K562 (cell line): ENCODE measurements at places on chromosomes 12 and 14. TPM values are rescaled to one million over a fixed set of nuclear protein-coding genes. Genes with fewer than 3 reads are reported as not detected.

Gene NTN4
- total RNA-seq = 0.13 TPM in 1 of 2 replicates, not detected in the other

Gene TNS2
- total RNA-seq = 2.8 and 3.1 TPM in 2 replicates

Gene KRT81
- total RNA-seq = 0.25 and 0.27 TPM in 2 replicates

Gene CHMP4A
- total RNA-seq = 25.7 and 28.8 TPM in 2 replicates

Gene RASSF9
- total RNA-seq = not detected in 2 replicates

Gene NGB
- total RNA-seq = not detected in 2 replicates

Gene ATN1
- total RNA-seq = 40.5 and 49.8 TPM in 2 replicates

DNA sequence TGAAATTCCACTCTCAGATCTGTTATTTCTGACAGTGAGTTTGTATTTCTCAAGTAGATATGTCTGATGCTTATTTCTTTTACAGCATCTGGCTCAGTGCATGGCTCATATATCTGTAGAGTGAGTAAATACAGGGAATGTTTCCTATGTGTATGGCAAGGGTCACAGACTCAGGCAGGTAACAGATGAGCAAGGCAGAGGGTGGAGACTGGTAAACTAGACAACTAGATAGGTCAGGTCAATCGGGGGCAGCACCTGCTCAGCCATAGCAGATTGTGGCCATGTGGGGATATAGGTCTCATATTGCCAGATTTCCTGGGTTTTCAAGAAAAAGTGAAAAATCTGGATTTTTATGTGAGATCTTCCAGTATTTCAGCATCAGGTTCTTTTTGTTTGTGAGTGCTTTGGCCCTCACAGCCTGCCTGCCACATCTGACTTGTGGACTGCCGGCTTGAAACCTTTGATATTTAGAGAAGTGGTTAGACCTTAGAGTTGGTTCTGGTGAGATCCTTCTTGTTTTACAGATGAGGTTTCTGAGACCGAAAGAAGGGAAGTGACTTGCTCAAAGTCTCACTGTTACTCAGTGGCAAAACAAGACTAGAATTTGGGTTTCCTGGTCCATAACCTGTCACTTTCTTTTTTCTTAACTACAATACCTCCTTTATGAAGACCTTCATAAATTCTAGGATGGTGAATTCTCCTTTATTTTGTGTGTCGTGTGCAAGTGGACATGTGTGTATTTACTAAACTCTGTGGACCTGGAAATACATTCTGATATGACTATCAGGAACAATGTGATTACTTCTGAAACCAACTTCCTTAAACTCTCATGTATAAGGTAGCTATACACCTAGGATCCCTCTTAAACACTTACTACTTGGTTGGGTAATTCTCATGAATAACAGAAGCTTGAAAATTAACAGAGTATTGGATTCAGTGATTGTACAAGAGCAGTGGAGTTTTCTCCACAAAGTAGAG, 34.4 kb downstream of the PROX2 start:
- DNase-seq = no peak

GRCh38 chr14:58667900-58668299, 30.1 kb downstream of the DACT1 start:
- DNase-seq = no peak

- DNase-seq = no peak
Observed at GRCh38 chr14:67917006-67917405, 97.4 kb downstream of the RAD51B start.

DNA sequence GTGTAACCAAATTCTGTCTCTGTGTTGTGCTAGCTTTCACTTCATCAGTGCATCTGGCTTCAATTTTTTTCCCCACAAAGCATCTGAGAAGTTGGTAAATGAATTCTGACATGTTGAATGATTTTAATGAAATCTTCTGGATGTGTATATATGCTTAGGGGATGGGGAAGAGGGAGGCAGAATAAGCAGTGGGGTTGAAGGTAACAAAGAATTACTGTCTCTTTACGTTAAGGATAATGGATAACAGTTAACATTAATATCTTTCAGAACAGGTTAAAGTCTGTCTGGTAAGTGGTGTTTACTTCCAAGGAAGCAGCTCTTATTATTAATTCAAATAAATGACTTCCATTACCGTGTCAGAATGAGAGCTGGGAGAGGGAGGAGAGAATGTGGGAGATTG, 261.7 kb downstream of the ERC1 start:
- DNase-seq = no peak

GRCh38 chr12:88737838-88738472, 157.7 kb upstream of the KITLG start:
- DNase-seq = no peak

- DNase-seq = no peak
Observed at GRCh38 chr14:68036202-68036601, 216.6 kb downstream of the RAD51B start.

DNA sequence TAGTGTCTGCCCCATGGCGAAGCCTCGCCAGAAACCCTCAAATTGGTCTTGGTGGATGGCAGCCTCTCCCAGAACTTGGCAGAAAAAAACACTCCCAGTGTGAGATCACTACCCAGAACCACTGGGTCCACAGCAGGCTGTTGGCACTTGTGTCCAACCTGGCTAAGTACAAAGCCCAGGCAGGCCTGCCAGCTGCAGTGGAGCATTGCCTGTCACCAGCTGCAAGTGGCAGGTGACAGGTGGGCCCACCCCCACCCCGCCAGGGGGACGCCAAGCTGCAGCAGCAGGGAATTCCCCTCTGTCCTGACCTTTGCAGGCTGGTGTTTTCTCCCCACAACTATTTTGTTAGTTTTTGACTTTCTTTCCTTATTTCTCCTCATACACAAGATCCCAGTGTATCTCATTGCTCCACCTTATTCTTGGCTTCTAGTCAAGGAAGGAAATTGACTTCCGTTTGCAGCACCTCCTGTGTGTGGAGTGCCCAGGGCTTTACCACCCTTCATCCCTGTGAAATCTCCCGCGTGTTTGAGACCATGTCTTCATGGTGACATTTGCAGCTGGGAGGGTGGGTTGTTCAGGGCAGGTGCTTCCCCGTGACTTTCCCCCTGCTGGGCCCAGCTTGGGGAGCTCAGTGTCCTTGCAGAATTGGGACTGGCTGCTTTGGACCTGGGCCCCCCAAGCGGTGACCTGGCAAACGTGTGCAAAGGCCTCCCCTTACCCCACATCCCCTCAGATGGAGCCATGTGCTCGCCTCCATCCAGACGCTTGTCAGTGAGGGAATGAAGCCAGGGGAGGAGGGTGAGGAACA, 73.8 kb upstream of the RIN3 start:
- DNase-seq = no peak

GRCh38 chr12:119311878-119312277, 22.7 kb upstream of the CCDC60 start:
- DNase-seq = no peak

- DNase-seq = no peak
Observed at GRCh38 chr12:98238515-98239130, 276.8 kb upstream of the TMPO start.

- no peak for DNase-seq
Observed at GRCh38 chr14:70808416-70809224, 693 bp downstream of the MAP3K9 start.

DNA sequence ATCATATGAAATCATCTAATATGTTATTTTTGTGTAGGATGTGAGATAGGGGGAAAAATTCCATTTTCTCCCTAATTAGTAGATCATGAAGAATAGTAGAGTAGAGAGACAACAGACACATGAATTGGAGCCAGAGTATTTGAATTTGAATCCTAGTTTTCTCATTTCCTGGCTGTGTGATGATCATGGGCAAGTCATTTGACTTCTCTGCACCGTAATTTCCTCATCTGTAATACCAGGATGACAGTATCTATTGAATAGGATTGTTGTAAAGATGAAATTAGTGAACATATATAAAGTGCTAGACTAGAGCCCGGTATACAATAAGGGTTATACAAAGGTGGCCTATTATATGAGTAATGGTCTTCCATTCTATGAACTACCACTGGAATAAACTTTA, 32.2 kb upstream of the PLXNC1 start:
- no peak for DNase-seq

GRCh38 chr12:108939594-108939993, 59.7 kb downstream of the DAO start:
- peak; percentile 16 for DNase-seq

DNA sequence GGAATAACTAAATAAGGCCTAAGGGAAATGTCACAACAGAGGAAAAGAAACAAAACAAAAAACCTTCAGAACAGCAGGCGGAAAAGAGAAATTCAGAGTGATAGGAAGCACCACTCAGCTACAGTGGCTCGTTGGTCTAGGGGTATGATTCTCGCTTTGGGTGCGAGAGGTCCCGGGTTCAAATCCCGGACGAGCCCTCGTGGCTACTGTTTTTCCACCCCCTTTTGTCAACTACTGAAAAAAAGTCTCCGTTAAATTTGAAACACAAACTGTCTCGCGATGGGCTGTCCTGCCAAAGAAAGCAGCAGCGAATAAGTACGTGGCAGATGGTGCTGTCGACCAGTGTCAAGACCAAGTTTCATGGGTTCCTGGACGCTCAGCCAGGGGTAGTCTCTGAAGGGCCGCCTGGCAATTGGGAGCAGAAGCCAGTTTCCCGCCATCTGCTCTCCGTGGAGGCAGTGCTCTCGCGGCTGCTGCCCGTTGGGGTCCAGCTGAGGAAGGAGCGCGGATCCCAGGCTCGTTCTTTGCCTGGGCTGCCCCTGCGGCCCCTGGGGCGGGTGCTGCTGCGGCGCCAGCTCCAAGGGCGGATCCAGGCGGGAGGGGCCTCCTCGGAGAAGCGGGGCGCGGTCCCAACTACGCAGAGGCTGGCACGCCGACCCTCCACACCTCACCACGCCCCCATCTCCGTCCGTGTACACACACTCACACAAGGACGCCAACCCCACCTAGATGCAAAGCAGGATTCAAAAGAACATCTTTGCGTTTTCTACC, at the start of gene RNASE4:
TSS of gene RNASE4 (plus strand) at position 670 of the 771 bp plus-strand sequence. CDS start 14,812 bp downstream, outside the sequence.
- peak; percentile 69 for DNase-seq

DNA sequence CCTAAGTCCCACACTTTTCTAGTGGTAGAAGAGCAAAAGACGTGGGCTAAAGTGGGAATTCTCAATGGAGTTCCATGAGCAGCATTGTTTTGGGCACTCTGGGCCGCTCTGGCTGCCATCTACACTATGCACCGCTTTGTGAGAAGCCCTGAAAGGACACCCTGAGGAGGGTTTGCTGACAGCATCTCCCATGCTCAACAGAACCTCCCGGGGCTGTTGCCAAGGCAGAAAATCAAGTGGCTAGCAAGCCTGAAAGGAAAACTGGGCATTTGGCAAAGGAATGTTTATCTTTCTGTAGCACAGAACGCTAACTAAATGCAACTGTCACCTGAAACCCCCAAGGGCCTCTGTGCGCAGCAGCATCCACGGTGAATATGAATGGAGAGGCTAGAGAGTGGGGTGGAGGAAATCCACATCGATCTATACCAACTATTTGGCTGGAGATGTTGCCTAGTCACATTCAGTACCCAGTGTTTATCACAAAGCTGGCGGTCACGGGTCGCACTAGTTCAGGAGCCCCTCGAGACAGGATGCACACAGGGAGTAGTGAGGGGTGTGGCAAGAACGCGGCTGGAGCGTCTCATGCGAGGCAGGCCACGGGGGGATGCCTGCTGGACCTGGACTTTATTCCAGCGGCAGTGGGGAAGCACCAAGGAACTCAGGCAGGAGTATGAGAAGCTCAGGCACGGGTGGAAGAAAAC, 14.2 kb downstream of the APPL2 start:
- DNase-seq = no peak

DNA sequence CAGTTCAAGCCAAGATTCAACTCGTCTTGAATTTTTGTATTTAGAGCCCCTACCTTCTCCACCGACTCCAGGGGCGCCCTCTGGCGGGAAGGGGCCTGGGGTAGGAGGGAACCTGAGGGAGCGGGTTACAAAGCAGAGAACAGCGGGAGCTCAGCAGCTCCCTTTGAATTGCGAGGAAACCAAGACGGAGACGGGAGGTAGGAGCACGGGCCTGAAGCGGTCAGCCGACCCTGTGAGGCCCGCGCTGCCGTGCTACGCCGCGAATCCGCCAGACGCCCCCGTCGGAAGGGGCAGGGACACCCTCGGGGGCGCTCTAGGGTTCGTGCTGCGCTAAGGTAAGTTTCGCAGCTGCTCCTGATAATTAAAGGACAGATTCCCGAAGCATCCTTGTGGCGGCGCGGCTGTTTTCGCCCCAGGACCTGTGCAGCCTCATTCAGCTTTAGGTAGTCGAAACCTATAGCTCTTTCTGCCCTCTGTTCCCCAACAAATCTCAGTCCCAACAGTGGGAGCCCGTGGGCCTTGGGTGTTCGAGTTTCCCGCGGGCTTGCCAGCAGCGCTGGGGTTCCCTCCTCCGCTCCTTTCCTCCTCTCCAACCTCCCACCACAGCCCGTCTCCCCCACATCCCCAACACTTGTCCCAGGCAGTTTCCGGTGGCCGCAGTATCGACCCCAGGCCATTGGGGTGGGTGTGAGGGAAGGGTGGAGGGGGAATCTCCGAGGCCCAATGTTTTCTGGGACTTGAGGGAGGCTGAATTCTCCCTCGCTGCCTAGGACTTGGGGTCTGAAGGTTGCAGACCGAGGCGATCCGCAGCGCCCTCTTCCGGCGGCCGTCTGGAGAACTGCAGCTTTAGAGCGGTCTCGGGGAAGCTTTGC, 5.1 kb upstream of the NKX2-1 start:
- peak; percentile 43 for DNase-seq
